ENCODE measurements at places on chromosomes 7 and 10. TPM values are rescaled to one million over a fixed set of nuclear protein-coding genes. Genes with fewer than 3 reads are reported as not detected.

- DNase-seq, result peak; percentile 33
These were observed 6.5 kb upstream of the C10orf105 start for GRCh38 chr10:71725998-71726579.

Gene DIP2C
- 21.7 TPM for total RNA-seq

GRCh38 chr7:74101061-74101681, 17.6 kb downstream of the LIMK1 start:
- DNase-seq, result no peak

Gene GPER1
- total RNA-seq, result 0.91 TPM

DNA sequence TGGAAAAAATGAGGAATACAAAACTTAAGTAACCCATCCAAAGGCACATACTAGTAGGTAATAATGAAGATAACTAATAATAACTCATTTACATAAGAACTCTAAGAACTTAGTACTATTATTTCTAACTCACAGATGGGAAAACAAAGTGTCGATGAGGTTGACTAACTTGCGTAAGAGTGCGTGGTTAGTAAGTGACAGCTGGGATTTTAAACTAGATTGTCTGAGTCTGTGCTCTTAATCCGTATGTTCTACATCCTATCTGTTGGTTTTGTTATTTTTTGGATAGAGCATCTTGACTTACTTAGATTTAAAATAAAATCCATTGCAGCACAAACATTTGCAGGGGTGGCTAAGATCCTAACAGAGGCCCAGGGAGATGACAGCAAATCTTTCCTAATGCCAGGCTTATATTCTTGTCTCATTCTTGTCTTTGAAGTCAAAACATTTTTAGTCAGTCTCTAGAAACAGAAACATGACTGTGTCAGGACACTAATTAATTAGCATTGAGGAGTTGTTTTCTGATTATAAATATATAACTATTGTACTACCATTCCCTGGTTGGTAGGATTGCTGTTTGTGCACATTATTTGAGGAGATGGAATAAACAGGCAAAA, 11.7 kb downstream of the RPA3 start:
- no peak for DNase-seq

Measured in neural crest cell (in vitro differentiated cells).